Trophoblast cell (in vitro differentiated cells and primary cell): ENCODE measurements at places on chromosomes 1 and 21.

DNA sequence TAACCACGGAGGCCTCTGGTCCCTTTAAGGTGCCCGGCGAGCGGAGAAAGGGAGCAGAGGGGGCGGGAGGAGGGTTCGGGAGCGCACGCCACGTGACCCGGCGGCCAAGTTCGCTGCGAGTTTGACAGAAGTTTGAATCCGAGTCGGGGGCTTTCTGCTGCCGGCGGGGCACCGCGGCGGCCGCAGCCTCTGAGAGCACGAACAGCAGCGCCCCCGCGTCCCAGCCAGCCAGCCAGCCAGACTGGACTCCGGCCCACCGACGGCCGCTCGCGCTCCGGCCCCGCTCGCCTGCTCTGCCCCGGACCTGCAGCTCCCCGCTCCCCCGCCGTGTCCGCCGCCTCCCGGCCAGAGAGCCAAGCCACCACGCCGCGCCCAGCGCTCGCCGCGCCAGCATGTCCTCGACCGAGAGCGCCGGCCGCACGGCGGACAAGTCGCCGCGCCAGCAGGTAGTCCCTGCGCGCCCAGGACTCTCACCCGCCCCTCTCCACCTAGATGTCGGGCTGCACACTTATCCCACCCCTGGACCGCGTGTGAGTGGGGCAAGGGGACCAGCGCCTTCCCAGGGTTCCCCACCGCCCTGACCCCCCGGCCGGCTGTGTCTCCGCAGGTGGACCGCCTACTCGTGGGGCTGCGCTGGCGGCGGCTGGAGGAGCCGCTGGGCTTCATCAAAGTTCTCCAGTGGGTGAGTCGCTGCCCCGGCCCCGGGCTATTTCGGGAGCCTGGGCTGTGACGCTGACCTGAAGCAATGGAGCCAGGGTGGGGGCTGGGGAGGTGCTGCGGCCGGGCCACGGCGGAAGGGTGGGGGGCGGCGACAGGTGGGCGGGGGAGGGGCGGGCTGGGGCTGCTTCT is at the start of gene SYPL2:
SYPL2 (plus strand) TSS at position 95 of the 849 bp plus-strand sequence; CDS start at position 393, 298 bp downstream.
- DNase-seq, result peak; percentile 54

DNA sequence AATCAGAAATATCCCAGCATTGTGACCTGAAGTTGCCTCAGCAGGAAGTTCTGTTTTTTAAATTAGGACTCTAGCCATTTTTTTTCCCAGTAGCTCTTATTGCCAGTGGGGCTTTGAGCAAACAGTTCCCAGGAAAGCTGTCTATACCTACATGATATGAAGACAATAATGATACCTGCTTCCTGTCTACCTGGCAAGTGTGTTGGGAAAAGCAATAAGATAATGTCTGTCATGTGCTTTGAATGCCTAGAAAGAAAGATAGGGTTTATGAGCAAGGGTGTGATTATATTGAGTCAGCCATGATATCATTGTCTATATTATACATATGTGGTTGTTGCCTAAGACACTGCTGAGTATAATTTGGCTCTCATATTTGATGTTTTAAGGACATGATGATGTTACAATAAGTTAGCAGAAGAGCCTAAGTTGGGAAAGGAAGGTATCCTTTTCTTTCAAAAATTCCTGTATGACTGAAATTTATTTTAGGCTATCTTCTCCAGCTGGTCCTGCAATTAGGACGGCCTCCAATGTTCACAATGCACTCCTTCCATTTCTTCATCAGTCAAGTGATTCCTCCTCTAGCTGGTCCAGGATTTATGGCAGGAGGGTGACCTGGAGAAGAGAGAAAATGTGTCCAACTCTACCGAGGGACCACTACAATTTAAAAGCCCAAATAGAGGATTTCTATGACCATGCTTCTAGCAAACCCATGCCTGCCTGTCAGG is 99.6 kb upstream of the CDC42BPA start:
- no peak for DNase-seq

DNA sequence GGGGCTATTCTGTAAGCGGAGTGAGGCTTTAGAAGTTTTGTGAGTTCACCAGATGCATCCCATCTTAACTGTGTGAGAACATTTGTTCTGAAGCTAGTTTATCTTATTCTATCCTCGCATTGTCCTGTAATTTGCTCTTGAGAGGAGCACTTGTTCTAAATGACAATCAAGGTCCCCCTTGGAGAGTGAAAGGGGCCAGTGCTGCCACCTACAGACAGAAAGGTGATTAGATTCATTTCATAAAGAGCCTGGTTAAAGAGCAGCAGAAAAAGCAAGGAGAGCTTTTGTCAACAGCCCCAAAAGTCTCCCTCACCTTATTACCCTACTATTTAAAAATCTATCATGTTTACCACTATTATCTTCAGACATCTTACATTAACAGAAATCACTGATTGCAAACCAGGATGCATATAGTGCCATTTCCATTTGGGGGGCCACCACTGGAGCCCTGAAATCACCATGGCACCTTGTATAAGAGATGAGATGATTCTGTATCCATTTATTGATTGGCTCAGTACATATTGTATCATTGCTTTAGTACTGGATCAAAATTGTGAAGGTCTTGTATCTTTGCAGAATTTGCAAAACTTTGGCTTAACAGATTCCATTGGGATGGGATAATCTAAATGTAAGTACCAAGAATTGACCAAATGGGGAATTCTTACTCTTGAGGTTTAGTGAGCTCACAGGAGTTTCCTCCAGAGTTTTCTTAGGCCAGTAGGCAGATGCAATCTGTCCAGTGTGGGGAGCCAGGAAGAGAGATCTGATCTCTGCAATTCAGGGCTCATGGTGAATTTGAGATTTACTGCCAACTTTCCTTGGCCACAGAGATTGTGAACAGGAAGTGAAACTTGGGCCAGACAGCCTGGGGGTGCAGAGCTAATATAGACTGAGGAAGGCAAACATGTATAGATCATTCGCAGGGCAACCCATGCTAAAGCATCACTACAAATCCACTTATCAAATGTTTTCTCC is 64.3 kb upstream of the TRABD2B start:
- DNase-seq, result peak; percentile 23

DNA sequence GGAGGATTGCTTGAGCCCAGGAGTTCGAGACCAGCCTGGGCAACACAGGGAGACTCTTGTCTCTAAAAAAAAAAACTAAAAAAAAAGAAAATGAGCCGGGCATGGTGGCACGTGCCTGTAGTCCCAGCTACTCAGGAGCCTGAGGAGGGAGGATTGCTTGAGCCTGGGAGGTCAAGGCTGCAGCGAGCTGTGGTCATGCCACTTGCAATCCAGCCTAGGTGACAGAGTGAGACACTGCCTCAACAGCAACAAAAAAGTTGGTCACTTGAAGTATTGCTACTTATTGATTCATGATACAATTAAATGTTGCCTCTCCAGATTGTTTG is 57.9 kb upstream of the CXADR start:
- DNase-seq, result no peak

- DNase-seq, result no peak
Observed at GRCh38 chr1:82565546-82565945, 764.8 kb downstream of the ADGRL2 start.

GRCh38 chr21:44890338-44890931 is 16.9 kb upstream of the PTTG1IP start:
- no peak for DNase-seq

DNA sequence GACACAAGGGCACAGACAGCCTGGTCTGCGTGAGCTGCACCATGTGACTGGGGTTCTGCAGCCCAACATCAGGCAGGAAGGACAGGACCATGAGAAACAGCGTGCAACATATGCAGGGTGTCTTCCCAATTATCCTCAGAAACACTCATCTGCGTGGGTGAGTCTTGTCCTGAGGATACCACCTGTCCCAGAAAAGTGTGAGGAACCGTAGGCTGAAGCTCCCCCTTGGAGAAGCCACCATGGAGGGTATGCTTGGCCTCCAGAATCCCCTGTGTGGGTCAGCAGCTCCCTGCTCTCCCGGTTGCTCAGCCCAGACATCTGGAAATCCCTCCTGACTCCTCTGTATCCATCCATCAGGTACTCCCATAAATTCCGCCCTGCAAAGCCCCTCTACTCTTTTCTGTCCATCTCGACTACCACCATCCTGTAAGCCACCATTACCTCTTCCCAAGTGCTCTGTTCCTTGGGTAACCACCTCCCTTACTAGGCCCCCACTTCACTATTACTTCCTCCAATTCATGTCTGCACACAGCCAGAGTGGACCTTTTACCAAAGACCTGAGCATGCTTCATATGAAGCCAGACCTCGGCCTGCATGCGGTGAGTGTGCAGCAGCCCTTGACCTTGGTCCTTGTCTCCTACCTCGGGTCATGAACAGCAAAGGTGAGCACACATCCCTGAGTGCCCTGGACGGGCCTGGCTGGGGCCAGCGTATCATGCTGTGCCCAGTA is 33.0 kb downstream of the ETS2 start:
- DNase-seq, result no peak

- DNase-seq, result no peak
Observed at GRCh38 chr1:113040718-113041412, 32.1 kb upstream of the LRIG2 start.

- peak; percentile 43 for DNase-seq
Observed at GRCh38 chr1:33050221-33051076, 13.8 kb upstream of the AK2 start.

DNA sequence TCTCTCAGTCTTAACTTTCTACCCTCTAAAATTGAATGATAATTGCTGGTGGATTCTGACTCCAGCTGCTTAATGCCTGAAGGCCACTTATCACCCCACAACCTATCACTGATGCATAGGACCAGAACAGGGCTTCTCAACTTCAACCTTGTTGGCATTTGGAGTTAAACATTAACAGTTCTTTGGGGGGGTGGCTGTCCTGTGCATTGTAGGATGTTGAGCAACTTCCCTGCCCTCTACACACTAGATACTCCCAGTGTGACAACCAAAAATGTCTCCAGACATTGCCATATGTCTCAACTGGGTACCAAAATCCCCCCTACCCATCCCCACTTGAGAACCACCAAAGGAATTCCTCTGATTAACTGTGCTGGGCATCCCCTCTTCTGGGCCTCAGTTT is 275.4 kb upstream of the TMEM51 start:
- no peak for DNase-seq

GRCh38 chr1:17381161-17381560 is 9.2 kb downstream of the PADI6 start:
- no peak for DNase-seq

- DNase-seq, result no peak
Observed at GRCh38 chr1:26469558-26469957, 2.7 kb upstream of the HMGN2 start.

DNA sequence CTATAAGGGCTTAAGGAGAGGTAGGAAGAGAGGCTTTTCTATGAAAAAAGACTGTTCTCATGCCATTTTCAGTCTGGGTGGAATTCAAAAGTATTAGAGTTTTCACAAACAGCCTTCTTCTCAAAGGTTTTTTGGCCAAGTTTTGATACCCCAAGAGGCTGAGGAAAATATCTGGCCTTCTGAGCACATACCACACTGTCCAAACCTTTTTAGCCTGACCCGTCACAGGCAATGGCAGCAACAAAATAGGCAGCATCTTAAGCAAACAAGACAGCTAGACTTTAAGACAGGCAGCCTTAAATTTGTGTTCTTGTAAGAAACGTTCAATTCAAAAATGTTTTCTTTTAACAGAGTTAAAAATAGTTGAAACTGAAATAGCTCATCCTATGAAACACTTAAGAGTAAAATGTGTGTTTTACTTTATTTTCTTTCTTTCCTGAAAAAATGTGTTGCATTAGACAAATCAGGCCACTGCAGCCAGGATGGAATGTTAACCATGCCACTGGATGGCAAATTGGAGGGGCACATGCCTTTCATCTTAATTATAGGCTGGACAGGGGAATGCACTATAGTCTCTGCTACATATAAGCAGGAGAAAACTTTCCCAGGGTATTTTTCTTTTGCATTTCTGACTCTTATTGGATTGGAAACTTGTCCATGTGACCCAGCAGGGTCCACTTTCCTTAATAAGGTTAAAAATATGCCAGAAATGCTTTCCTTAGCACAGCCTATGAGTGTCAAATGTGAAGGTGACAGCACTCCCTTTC is 315.0 kb downstream of the TGFB2 start:
- DNase-seq, result peak; percentile 26

- DNase-seq, result no peak
Observed at GRCh38 chr1:175572932-175573868, 170.2 kb downstream of the TNR start.

DNA sequence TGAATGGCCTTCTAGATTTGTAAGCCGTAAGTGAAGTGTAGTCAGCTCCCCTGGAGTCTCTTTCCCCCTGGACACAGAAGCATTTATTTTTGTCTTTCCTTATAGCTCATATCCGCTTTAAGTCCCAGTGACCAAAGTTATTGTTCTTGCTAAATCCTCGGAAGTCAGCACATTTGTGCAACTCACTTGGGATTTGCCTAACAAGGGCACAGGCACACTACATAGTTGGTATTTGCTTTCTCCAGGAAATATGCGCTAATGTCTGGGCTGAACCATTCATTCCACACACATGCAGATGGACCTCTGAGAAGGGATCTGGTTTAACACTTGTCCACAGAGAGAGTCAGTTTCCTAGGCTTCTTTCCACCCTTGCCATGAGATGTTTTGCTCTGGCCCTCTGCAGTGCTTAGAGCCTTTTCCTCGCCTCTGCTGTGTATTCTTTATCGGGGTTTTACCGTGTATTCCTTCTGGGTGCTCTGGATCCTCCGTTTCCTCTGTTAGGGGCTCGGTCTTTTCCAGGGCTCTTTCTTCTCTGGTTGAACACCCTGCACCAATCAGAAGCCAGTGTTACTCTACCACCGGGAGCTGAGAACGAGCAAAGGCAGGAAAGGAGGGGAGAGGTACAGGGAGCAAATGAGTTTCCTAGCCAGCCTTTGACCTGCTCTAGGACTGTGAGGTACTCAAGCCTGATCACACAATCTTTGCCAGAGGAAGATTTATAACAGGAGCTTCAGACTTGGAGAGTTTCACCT is 72.4 kb downstream of the ABCA4 start:
- DNase-seq, result no peak

GRCh38 chr1:34785231-34785874 is 4.3 kb downstream of the GJB3 start:
- no peak for DNase-seq
